Stimulated activated CD4-positive, alpha-beta T cell treated with anti-CD3 and anti-CD28 coated beads, Interleukin-12 subunit alpha, Interleukin-12 subunit beta, amount 100 ng/mL, for 4 hours (primary cell): ENCODE measurements at places on chromosomes 7 and 10.

GRCh38 chr10:14751921-14752320, 22.8 kb downstream of the FAM107B start:
- DNase-seq = no peak

- DNase-seq = no peak
Measured at GRCh38 chr10:97291357-97292096, 910 bp downstream of the ARHGAP19 start.

DNA sequence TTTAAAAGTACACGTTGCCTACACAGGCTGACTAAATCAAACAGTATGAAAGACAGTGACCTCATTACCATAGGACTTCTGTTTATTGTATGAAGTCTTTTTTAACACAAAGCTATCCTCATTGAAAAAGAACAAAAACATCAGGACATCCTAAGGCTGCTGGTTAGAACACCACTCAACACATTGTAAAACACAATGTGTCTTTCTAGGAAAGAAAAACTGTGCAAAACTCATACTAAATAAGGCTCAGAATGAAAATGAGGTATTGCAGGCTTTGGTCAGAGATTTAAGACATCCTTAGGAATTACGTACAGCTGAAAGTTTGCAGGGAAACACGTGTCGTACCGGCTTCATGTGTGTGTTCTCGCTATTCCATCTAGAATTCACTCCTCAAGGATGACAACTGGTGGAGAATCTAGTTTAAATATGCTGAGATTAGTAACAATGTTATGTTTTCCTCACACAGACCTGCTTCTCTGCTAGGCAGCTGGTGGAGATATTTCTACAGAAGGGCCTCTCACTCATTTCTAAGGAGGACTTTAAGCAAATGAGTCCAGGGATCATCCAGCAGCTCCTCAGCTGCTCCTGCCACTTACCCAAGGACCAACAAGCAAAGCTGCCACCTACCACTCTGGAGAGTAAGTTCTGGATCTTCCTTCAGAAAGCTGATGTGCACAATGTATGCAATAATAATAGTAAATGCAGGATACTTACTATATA, 29.3 kb downstream of the SLC39A12 start:
- no peak for DNase-seq

DNA sequence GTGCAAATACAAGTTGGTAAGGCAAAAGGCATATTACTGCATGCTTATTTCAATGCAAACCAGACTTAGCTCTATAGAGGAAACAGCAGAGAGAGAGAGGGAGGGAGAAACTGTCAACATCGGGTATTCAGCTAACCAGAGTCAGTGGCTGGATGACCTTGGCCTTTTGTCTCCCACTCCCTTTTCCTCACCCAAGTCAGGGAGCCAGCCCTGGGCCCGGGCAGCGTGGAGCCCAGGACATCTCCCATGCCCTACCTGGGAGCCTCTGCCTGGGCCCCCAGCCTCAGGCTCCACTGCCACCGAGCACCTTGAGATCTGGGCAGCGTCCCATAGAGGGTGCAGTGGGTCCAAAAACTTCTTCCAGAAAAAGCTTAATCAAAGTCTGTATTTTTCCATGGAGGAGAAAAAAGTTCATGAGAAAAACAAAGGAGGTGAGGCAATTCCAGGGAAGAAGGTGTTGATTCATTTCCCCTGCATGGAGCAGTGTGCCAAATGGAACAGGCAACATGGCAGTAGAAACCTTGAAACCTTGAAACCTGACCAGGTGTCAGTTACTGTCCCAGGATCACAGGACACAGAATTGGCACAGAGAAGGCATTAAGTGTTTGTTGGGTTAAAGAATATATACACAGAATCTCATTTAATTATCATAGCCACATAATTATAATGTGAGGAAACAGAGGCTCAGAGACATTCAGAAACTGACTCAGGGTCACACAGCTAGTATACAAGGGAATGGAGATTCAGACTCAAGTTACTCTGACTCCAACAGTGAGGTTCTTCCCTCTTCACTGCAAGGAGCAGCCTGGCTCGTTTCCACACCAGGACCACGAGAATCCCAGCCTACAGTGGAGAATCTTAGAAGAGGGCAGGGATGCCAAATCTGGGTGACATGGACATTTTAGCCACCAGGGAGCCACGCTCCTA, 5.8 kb upstream of the NCOA4 start:
- no peak for DNase-seq

DNA sequence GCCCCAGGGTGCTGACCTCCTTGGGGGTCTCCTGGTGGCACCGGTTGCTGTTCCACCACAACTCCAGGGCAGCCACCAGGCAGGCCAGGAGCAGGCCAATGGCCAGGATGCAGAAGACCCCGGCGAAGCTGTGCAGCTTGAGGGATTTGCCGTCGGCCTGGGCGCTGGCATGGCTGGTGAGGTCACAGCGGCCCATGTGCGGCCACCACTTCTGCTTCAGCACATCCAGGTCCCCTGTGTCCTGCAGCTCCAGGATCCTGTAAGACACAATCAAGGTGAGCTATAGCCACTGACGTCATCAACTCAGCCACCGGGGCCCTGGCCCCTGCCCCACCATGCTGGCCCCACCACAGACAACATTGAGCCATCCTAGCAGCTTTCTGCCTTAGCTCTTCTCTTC, 753.2 kb downstream of the GRID1 start:
- no peak for DNase-seq

- no peak for DNase-seq
Measured at GRCh38 chr10:119174109-119174508, 4.5 kb downstream of the PRDX3 start.

DNA sequence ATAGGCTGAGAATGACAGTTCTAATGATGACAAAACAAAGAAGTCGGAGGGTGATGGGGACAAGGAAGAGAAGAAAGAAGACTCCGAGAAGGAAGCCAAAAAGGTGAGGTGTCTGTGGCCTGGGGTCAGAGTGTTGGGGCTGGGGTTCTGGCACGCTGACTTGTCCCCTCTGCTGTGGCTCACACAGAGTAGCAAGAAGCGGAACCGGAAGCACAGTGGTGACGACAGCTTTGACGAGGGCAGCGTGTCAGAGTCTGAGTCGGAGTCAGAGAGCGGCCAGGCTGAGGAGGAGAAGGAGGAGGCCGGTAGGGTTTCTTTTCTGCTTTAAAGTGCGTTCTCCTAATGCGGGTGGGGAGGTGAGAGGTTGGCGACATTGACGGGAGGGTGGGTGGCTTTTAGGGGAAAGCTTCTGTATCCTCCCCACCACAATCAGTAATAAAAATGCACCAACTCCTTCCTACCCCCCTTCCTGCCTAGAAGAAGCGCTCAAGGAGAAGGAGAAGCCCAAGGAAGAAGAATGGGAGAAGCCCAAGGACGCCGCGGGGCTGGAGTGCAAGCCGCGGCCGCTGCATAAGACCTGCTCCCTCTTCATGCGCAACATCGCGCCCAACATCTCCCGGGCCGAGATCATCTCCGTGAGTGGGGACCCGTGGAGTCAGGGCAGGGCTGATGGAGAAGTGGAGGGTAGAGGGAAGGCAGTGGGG, 4.6 kb downstream of the UFSP1 start:
- DNase-seq = no peak

DNA sequence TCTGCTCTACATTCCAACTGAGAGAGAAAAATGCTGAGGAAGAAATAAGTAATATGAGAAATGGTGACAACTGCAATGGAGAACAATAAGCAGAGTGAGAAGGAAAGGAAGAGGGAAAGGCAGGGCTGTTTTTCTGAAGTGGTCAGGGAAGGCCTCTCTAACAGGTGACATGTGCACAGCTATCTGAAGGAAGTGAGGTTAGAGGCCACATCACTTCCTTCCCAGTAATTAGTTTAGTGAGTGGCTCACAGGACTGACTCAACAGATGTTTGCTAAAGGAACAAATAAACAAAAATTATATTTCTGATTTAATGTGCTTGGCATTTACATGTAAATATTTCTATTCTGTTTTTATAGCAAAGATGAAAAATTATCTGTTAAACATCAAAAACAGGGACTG, 77.9 kb downstream of the ARHGAP21 start:
- no peak for DNase-seq

GRCh38 chr10:4725917-4726606, 99.9 kb upstream of the AKR1E2 start:
- no peak for DNase-seq

- no peak for DNase-seq
Measured at GRCh38 chr10:19531324-19531723, 284.9 kb upstream of the PLXDC2 start.

DNA sequence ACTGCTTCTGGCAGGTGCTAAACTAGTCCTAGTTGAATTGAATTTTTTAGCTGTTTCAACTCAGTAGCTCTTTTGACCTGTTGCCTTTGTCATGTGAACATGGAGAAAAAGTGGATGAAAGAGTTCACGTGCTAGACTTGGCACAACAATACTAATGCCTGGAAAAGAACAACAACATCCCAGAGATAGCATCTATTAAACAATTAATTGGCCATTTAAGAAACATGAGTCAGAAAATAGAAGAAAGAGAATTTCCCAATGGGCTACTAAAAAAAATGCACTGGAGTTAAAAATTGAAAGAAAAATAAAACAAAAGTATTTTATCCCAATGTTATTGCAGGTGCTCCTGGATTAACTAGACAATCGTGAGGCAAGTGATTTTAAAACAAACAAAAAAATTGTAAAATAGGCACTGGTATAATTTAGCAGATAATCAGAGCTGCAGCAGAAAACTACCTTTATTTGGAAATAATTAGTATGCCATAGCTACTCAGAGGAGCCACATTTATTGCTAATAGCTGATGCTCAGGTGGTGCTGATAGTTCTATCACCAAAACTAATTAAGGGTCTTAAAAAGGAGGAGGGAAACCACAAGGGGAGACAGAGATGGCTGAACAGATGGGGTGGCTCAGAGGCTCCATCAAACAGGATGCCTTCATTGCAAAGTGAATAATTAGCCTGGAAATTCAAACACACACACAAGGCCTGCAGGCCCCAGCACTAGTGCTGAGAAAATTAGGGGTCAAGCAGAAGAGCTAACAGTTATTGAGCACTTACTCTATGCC, 17.6 kb downstream of the CCDC71L start:
- DNase-seq = no peak

- no peak for DNase-seq
Measured at GRCh38 chr7:37531225-37531624, 82.6 kb upstream of the ELMO1 start.

- no peak for DNase-seq
Measured at GRCh38 chr7:17236603-17237002, 61.8 kb upstream of the AHR start.

DNA sequence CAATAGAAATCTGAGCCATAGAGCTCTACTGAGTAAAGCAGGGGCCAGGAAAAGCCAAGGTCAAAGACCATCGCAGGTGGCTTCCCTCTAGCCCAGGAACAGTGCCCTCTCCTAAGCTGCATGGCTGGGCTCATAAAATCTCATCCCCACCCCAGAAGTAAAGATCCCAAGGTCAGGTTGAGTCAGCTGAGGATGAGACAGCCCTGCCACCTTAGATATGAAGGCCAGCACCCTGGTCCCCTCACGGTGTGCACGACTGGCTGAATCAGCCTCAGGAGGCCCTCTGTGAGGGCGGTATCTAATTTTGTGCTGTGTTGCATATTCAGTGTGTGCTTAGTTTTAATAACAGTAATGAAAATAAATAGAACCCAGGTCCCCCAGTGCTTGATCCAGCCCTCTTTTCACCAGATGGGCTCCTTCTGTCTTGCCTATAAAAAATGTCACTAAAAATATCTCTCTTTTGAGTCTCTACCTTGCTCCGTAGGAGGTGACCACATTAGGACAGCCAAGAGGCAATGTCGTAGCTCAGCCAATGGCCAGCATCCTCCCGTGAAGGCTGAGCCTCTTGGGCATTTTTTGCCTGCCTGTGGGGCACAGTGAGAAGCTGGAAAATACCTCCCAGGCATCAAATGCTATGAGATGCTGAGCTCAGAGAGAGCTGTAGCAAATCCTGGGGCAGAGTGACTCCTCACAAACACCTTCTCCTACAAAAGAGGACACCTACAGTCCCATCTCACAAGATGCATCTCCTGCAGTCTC, 424.0 kb downstream of the PLXNA4 start:
- no peak for DNase-seq

GRCh38 chr10:11604865-11605650, 6.4 kb downstream of the USP6NL start:
- no peak for DNase-seq

DNA sequence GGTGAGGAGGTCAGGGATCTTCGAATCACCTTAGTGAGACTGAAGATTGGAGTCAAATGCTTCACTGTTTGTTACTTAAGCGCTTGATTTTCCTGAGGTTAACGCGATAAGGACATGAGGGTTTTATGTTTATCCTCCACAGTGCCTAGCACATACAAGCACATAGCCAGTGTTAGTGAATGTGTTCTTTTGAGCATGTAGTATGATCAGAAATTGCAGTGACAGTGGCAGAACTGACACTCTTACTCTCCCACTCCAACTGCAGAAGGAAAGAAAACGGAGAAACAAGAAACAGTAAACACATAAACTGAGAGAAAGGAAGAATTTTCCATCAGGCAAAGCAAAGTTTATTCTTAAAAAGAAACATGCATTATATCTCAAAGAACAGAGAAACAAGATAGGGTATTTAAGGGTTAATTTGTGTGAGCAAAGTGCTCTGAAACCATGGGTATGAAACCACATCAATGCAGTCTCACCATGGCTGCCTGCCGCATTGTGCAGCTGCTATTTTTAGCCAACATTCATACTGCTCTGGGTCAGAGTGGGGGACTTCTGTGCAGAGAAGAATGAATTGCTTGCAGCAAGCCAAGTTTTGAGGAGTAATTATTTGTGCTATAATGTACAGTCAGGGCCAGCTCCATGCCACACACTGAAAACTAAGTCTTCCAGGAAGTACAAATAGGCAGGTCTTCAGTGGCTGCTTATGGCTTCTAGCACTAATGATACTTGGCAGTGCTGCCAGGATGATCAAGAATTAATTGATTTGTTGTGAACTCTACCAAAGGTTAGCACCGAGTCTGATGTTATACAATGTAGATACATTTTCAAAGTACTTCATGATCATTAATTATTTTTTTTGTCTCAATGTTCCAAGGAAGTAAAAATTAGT, 152.0 kb downstream of the MACC1 start:
- no peak for DNase-seq

DNA sequence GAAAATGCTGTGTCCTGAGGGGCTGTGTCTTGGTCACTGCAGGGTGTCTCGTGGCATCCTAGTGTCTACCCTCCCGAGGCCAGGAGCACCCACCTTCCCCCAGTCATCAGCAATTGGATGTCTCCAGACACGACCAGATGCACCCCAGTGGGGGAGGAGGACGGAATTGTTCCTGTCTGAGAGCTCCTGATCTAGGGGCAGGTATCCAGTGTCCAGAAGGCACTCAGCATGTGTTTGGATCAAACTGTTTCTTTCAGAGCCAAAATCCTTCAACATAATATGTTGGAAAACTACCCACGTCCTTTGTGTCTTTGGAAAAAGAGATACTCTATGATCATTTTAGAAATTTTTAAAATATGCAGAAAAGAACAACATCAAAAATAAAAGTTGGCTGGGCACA, 16.9 kb downstream of the PRKRIP1 start:
- no peak for DNase-seq
